ENCODE measurements at places on chromosomes 5 and 9.

DNA sequence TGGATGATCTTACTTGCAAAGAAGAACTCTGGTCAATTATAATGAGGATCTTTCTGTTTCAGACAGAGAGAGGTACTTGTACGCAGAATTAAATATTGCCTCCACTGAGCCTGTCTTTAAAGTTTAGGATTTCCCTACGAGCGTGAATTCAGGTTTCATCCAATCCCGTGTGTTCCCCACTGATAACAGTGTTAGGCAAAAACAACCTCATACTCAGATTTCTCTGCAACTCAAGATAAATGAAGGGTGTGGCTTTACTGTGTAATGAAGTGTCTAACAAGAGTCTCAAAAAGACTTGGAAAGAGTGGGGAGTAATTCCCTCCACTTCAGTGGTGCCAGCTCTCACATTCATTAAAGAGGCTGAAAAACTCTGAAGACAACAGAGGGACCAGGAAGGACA, 53.2 kb upstream of the ACO1 start:
- no peaks in the 10 kb centered on the region for H3K4me1 ChIP-seq
- H3K27me3 ChIP-seq: no peaks in the 10 kb centered on the region
- H3K27ac ChIP-seq: no peak overlapping the region
- no peak overlapping the region for H3K4me3 ChIP-seq
- no peak for DNase-seq
- no peaks in the 10 kb centered on the region for H3K36me3 ChIP-seq

DNA sequence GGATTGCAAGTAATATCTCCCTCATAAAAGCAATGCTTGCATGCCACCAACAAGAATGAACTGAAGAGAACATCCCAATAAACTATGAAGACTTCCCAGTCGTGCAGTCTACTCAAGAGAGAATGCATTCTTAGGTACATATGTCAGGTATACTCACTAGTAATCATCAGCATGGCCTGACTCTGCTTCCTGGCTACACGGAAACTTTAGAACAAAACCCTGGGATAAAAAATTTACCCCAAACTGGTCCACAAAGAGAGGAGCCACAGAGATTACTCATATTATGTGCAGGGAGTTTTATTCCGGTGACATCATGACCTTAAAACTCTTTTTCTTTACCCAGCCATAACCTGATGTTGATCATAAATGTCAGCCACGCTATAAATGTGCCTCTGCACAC, 57.5 kb upstream of the PAPPA start:
- DNase-seq: no peak
- no peaks in the 10 kb centered on the region for H3K4me1 ChIP-seq
- H3K27ac ChIP-seq: no peak overlapping the region

DNA sequence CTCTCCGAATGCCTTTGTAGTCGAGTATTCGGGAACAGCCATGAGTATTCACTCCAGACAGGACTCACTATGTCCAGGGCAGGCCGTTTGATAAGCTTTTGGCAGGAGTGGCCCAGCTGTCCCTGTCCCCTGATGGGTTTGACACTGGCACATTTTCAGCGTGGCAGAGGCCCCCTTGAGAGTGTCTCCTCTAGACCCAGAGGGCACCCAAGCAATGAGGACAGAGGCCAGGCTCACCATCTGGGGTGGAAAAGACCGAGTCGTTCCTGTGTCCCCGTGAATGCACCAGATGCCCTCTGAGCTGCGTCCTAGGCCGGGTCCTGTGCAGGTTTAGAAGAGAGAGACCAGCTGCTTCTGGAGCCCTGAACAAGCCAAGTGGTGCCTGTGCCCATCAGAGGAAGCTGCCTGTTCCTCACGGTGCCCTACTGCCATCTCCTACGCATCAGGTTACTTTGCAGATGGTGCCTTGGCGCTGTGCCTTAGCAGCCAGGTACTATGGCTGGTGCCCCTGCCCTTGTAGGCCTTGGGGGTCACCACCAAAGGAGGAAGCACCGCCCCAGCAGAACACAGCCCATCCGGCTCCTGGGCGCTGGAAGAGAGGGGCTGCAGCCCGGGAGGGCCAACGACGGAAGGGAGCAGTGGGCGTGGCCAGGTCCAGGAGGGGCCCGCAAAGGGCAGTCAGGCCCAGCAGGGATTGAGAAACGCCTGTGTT, 42.4 kb downstream of the LRSAM1 start:
- no peak overlapping the region for H3K27ac ChIP-seq
- H3K36me3 ChIP-seq: peaks cover 31% of the 10 kb centered on the region
- H3K4me3 ChIP-seq: no peak overlapping the region
- DNase-seq: no peak
- H3K4me1 ChIP-seq: no peaks in the 10 kb centered on the region

GRCh38 chr5:35561396-35561795, 56.3 kb upstream of the SPEF2 start:
- H3K36me3 ChIP-seq: no peaks in the 10 kb centered on the region
- no peaks in the 10 kb centered on the region for H3K27me3 ChIP-seq
- no peak for DNase-seq
- no peak overlapping the region for H3K27ac ChIP-seq

GRCh38 chr5:126648471-126648870, 47.7 kb downstream of the PHAX start:
- H3K27me3 ChIP-seq: no peaks in the 10 kb centered on the region
- H3K36me3 ChIP-seq: no peaks in the 10 kb centered on the region
- no peak overlapping the region for H3K4me3 ChIP-seq
- no peak overlapping the region for H3K27ac ChIP-seq

- H3K4me1 ChIP-seq: no peaks in the 10 kb centered on the region
- no peaks in the 10 kb centered on the region for H3K36me3 ChIP-seq
- DNase-seq: no peak
- H3K4me3 ChIP-seq: no peak overlapping the region
- H3K27me3 ChIP-seq: no peaks in the 10 kb centered on the region
Observed at GRCh38 chr9:82108474-82108873, 119.9 kb downstream of the SPATA31D1 start.

- no peaks in the 10 kb centered on the region for H3K36me3 ChIP-seq
- no peak overlapping the region for H3K4me3 ChIP-seq
- H3K4me1 ChIP-seq: no peaks in the 10 kb centered on the region
- H3K27ac ChIP-seq: no peak overlapping the region
Observed at GRCh38 chr9:99635032-99635431, 186.7 kb upstream of the NR4A3 start.

GRCh38 chr5:88732181-88732633, 150.8 kb downstream of the MEF2C start:
- no peaks in the 10 kb centered on the region for H3K4me1 ChIP-seq
- H3K4me3 ChIP-seq: no peak overlapping the region
- DNase-seq: no peak
- H3K27ac ChIP-seq: no peak overlapping the region
- peaks cover 2% of the 10 kb centered on the region for H3K27me3 ChIP-seq

DNA sequence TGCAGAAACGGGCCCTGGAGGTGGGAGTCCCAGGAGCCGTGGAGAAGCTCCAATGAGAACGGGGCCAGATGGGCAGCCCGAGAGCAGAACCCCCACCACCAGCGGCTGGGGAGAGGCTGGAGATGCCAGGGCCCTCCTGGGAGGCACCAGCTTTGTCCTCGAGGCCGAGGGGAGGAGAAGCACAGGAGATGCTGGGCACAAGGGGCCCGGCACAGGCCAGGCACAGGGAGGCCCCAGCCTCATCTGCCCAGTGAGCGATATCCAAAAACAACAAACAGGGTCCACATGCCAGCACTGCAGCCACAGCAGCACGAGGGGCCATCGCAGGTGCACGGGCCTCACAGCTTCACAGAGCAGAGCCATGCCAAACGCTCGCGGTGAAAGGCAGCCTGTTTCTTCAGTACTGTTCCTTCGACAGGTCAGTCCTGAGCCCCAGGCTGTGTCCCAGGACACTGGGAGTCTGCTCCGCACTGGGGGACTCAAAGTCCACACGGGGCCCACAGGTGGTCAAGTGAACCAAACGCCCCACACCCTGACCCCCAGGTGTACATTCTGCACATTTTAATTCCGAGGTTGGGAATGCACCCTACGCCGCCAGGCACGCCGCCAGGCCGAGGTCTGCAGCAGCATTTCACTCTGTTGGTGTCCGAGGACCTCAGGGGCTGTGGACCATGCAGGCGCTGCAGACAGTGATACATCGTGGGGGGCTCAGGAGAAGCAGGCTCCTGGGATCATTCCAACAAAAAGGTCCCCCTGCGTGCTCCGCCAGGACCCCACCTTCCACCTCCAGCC, 9.5 kb downstream of the LPCAT1 start:
- no peak overlapping the region for H3K4me3 ChIP-seq
- peaks cover 21% of the 10 kb centered on the region for H3K36me3 ChIP-seq

- no peaks in the 10 kb centered on the region for H3K36me3 ChIP-seq
- no peak overlapping the region for H3K27ac ChIP-seq
- DNase-seq: no peak
- H3K4me1 ChIP-seq: no peaks in the 10 kb centered on the region
- H3K27me3 ChIP-seq: no peaks in the 10 kb centered on the region
- H3K4me3 ChIP-seq: no peak overlapping the region
Observed at GRCh38 chr9:6171667-6172066, 43.9 kb upstream of the IL33 start.

- H3K36me3 ChIP-seq: peaks cover 3% of the 10 kb centered on the region
- H3K27ac ChIP-seq: no peak overlapping the region
- no peaks in the 10 kb centered on the region for H3K4me1 ChIP-seq
- no peak overlapping the region for H3K4me3 ChIP-seq
- H3K27me3 ChIP-seq: no peaks in the 10 kb centered on the region
Observed at GRCh38 chr5:102975457-102976182, 144.3 kb downstream of the GIN1 start.

- H3K36me3 ChIP-seq: peaks cover 5% of the 10 kb centered on the region
- H3K4me3 ChIP-seq: peak overlapping the region; percentile 88
- DNase-seq: peak; percentile 90
- no peaks in the 10 kb centered on the region for H3K27me3 ChIP-seq
- H3K4me1 ChIP-seq: peaks cover 57% of the 10 kb centered on the region
Observed at GRCh38 chr9:120846251-120846889, 3.6 kb upstream of the PSMD5 start.

- no peak overlapping the region for H3K27ac ChIP-seq
- no peaks in the 10 kb centered on the region for H3K36me3 ChIP-seq
- peak; percentile 0 for DNase-seq
- H3K4me1 ChIP-seq: no peaks in the 10 kb centered on the region
- H3K27me3 ChIP-seq: no peaks in the 10 kb centered on the region
- no peak overlapping the region for H3K4me3 ChIP-seq
Observed at GRCh38 chr5:9898319-9898718, 268.2 kb upstream of the TAS2R1 start.

DNA sequence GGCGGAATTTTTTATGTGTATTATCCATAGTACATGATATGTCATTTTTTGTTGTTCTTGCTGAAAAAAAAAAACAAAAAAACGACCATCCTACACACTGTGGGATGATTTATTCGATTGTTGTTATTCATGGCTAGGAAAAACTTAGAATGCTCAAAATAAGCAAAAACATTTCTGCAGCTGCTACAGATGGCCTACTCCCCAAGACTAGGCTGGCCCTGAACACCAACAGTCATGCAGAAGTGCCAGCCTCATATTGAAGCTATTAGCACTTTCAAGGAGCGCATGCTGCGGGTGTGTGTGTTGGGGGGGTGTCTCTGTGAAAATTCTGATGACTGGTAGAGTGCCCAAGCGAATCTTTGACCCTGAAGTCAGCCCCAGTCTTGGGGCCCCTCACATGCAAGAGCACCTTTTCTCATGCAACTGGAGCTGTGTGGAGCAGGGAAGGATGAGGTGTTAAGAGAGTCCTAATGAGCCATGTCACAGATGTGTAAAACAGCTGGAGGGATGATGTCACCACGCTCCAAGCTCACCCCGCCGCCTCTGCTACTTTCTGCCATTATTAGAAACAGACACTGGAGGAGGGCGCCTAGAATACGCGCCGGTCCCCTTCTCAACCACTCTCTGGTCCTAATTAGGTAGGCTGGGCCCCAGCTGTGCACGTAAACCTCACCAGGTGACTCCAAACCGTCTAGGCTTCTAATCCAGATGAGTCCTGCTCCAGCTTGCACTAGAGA, 61.0 kb upstream of the SMIM23 start:
- peaks cover 6% of the 10 kb centered on the region for H3K27me3 ChIP-seq
- no peaks in the 10 kb centered on the region for H3K36me3 ChIP-seq
- H3K4me3 ChIP-seq: no peak overlapping the region

DNA sequence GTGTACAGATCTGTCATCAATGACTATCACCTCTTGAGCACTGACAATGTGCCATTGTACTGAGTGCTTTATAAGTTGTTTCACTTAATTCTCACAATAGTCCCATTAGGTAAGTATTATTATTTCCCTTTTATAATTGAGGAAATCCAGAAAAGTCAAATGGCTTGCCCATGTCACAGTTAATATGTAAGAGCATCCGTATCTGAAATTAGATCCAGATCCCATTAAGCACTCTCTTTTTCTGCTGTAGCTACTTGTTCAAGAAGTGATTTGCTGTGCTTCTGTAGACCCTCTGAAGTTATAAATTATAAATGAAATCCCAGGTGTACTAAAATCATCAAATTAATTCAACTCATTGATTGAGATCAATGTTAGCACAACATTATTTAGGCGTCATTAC, 94.7 kb downstream of the INIP start:
- H3K36me3 ChIP-seq: no peaks in the 10 kb centered on the region
- DNase-seq: no peak

GRCh38 chr5:65708145-65708544, 13.8 kb downstream of the SGTB start:
- no peaks in the 10 kb centered on the region for H3K27me3 ChIP-seq
- no peak overlapping the region for H3K4me3 ChIP-seq
- peak overlapping the region; percentile 14 for H3K27ac ChIP-seq

- peaks cover 93% of the 10 kb centered on the region for H3K36me3 ChIP-seq
- DNase-seq: no peak
- no peaks in the 10 kb centered on the region for H3K4me1 ChIP-seq
- H3K4me3 ChIP-seq: no peak overlapping the region
Observed at GRCh38 chr5:451587-452458, 8.8 kb downstream of the EXOC3 start.

GRCh38 chr9:126347911-126348760, 21.5 kb downstream of the MVB12B start:
- H3K36me3 ChIP-seq: peaks cover 3% of the 10 kb centered on the region
- DNase-seq: no peak
- H3K27me3 ChIP-seq: no peaks in the 10 kb centered on the region
- H3K27ac ChIP-seq: no peak overlapping the region
- H3K4me1 ChIP-seq: no peaks in the 10 kb centered on the region

GRCh38 chr9:32886021-32886420, 102.7 kb downstream of the TMEM215 start:
- H3K27ac ChIP-seq: no peak overlapping the region
- H3K4me3 ChIP-seq: no peak overlapping the region
- no peak for DNase-seq
- no peaks in the 10 kb centered on the region for H3K4me1 ChIP-seq
- no peaks in the 10 kb centered on the region for H3K36me3 ChIP-seq
